SW480 (cell line): ENCODE measurements at places on chromosomes 6 and 20.
A peak's percentile ranks its signal among the peaks of the same experiment; 100 is the strongest.

DNA sequence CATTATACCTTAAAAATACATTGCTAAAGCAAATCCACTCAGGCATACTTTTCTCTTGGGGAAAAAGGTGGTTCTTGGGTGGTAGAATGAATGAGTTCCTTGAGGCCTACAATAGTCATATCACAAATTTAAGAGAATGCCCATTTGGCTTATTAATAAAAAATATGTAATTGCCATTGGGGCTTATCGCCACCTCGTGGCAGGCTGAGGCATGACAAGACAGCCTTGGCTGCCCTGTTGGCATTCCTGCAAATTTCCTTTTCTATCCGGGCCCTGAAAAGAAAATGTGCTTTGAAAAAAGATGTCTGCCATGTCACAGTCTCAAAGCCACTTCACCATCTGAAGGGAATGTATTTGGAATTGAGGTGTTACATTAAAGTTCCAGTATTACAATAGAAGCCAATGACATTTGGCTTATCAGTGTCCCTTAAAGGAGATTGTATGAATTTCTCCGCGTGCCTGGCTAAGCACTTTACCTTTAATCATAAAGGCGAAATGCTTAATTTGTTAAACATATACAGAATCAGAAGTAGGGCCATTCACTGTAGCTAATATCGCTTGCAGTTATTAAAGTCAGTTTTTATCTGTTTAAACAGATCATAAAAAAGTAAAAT is 188.3 kb upstream of the ZFP64 start:
- peak; percentile 35 for DNase-seq

DNA sequence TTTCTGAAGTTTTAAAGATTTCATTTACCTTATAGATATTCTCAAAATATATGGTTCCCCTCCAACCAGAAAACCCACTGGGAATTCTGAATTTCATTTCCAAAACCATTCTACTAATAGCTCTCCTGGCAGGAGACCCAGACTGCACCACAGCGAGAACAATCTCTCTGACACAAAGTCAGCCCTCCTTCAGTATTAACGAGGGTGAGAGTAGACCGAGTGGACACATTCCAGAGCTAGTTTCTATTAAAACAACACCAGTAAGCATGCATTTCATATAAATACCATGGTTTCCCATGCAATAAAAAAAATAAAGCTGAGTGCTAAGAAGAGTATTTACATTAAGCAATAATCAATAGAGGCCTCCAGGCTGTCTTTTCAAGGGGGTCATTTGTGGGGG is 899.6 kb upstream of the SLC35B3 start:
- no peak for DNase-seq

- peak; percentile 99 for DNase-seq
Observed at GRCh38 chr20:57693002-57693582, 16.7 kb downstream of the PMEPA1 start.

DNA sequence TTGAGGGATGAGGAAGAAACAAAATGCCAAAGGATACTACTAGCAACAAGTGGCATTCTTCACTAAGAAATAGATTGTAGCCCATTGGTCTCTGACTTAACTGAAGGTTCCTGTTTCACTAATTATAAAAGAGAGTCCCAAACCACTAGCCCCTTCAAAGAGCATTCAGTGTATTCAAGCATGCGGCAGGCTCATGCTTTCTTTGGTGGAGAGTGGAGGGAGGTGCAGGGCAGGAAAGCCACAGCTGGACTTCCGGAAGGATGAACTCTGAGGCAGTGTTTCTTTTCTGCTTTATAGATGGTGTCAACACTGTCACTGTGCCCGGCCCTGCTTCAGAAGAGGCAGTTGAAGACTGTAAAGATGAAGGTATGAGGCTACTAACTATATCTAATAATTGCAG is 636.1 kb downstream of the KIF16B start:
- no peak for DNase-seq

- DNase-seq = no peak
Observed at GRCh38 chr6:24595910-24596525, 50.0 kb downstream of the KIAA0319 start.

DNA sequence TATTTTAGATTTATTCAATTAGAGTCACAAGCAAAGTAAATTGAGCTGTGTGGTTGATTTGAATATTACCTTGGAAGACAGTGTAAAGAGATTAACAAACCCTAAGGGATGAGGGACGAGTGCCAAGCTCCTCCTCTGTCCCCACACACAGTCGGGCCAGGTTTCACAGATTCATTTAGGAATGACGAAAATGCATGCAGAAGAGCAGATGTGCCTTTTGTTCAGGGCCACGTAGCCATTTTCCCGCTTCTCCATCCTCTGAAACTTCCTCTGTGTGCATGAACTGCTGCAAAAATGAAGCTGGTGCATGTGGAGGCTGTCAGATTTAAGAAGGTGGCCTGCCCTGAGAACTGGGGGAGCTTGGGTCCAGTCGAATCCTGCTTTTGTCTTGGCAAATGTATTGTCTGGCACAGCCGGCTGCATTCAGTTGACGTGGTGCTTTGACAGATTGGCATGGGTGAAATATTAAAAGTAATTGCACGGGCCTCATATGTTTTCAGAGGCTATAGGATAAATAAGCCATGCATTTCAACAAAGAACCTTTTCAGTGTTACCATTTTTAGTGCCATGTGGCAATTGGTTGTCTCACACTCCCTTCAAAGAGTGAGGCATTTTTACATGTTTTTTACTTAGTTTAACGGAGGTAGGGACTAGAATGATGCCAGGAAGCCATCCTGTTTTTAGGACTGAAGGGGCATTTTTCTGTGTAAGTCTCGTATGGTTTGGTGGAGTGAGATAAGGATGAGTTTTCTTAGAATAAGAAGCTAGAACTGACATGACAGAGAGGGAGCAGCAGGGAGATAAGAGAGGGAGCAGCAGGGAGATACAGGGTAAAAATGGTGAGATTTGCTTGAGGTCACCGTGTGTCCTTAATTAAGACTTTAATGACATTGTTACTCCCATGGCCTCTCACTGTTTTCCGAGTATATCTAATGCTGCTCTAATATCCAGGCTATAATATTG is 361.1 kb downstream of the NRN1 start:
- DNase-seq = no peak

GRCh38 chr20:18133962-18134361 is 3.7 kb upstream of the KAT14 start:
- no peak for DNase-seq
